ENCODE measurements at places on chromosomes 7 and 10.
A peak's percentile ranks its signal among the peaks of the same experiment; 100 is the strongest.

- DNase-seq, result no peak
These were observed 150.2 kb downstream of the RAB11FIP2 start for GRCh38 chr10:117896517-117896916.

- DNase-seq, result no peak
These were observed 128.3 kb downstream of the NEBL start for GRCh38 chr10:20768843-20769242.

DNA sequence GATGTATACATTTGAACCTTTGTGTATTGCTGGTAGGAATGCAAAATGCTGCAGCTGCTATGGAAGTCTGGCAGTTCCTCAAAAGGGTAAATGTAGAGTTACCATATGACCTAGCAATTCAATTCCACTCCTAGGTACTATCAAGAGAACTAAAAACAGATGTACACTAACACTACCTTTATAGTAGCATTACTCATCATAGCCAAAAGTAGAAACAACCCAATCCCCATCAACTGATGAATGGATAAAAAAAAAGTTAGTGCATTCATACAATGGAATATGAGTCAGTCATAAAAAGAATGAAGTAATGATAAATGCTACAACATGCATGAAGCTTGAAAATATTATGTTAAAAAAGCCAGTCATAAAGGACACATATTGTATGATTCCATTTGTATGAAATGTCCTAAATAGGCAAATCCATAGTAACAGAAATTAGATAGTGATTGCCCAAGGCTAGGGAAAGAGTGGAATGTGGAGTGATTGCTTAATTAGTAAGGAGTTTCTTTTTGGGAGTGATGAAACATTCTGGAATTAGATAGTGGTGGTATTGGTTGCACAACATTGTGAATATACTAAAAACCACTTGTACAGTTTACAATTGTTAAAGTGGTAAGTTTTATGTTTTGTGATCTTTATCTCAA, 96.4 kb upstream of the AOAH start:
- DNase-seq, result no peak

DNA sequence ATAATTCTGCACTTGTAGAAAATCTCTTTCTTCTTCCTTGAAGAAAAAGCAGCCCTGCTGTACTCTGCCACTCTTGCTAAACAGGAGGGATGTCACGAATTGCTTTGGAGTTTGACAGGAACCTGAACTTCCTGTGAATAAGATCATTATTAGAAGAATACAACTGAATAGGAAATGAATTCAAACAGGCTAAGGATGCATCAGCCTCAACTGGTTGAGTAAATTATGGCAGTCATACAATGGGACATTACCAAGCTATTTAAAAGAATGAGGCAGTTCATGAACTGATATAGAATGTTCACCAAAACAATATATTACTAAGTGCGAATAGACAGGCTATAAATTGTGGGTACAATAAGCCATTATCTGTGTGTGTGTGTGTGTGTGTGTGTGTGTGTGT, 97.1 kb upstream of the DOCK1 start:
- no peak for DNase-seq

DNA sequence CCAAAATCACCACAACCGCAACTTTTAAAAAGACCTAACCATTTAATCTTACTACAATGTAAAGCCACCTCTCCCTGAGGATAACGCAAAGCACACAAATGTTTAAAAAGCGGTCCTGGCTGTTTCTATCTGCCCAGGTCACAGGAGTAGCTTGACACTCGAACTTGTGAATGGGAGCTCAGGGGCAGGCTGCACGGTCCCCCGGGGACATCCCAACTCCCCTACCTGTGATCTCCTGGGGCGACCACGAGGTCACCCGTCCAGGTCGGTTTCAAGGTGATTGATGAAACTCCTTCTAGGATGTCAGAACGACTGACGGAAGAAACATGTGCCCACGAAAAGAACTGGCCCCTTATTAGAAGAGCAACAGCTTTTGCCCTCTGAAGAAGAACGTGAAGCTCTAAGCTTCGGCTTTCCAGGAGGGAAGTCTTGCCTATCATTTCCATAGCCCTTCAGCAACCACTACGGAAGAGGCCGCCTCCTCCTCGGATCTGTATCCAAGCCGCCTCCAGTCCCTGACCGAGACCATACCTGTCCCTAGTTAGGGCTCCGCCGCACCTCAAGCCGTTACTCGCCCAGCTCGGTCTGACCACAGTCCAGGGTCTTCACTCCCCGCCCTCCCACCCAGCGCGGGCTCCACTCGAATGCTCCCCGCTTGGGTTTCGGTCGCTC, 459 bp downstream of the CYCS start:
- peak; percentile 19 for DNase-seq

GRCh38 chr7:77797734-77798393, 370 bp downstream of the TMEM60 start:
- no peak for DNase-seq

- no peak for DNase-seq
These were observed 41.4 kb upstream of the IKZF1 start for GRCh38 chr7:50262916-50263690.

DNA sequence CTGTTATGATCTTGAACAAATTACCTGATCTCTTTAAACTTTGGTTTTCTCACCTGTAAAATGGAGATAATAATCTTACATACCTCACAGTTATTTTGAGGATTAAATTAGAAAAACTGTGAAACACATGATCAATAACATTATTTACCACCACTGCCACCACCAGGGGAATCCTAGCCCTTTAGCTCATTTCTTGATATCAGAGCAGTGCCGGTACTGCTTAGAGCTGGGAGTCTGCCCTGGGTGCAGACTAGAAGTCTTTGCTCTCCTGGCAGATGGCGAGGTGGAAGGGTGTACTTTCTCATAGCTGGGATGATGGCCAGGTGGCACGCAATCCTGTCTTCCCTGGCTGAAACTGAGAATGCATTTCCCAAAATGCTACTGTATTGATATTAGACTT, 12.7 kb upstream of the EFCAB10 start:
- no peak for DNase-seq

DNA sequence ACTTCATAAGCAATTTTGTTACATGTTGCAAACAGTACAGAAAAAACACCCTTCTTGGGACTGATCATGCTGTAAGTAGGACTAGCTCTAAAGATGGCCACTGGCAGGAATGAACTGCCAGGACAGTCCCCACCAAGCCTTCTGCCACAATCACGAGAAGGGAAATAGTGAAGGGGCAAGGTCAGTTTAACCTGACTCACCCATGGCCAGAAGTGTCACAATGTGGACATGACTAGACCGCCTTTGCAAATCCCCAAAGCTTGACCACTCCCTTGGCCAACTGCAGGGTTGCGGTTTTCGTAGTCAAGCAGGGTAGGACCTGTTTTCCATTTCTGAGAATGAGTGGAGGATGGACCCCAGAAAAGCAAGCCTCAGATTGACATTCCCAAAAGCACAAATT, 19.4 kb upstream of the FRAT2 start:
- DNase-seq, result no peak

DNA sequence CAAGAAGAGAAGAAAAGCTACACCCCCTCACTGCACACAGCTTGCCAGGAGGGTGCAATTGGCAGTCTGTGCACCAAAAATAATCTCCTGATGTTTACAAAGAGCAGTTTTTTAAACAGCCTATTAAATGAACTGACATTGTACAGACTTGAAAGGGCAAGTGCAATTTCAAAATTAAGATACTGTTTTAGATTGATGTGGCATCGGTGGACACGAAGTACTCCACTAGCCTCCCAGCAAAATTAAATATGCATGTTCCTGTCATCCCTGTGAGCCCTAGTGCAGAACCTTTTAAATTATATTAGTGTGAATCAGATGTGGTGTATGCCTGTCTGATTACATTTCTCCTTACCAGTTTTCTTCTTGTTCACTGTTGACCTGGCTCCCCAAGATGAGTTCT, 87.9 kb downstream of the WIPF3 start:
- DNase-seq, result no peak

GRCh38 chr10:103767756-103768155, 87.6 kb downstream of the SH3PXD2A start:
- no peak for DNase-seq
